ENCODE measurements at places on chromosomes 7 and 10.

GRCh38 chr7:35465791-35466336 is 212.0 kb upstream of the TBX20 start:
- DNase-seq, result no peak

GRCh38 chr10:79073784-79074432 is 5.1 kb downstream of the ZMIZ1 start:
- no peak for DNase-seq

DNA sequence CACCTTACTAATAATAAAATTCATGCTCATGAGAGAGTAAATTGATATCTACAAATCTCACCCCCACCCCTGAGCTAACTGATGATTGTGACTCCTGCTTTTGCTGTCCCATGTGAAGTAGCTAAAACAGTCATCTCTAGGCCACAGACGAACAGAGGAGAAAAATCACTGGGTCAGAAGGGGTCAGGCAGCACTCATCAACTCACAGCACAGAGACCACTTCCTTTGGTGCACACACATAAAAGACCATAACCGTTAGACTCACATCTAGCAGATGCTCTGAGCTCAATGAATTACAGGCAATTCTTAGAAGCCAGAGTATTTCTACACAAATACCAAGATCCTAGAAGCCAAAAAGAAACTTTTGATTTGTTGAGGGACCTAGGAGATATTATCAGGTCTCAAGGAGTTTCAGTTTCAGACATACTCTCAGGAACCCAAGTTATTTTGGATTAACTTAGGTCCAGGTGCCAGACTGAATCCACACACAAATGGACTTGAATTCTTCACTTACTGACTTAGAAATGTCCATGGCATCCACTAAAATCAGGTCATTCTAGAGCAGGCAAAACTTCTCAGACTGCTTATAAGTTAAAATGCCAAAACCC is 65.0 kb upstream of the TES start:
- no peak for DNase-seq

DNA sequence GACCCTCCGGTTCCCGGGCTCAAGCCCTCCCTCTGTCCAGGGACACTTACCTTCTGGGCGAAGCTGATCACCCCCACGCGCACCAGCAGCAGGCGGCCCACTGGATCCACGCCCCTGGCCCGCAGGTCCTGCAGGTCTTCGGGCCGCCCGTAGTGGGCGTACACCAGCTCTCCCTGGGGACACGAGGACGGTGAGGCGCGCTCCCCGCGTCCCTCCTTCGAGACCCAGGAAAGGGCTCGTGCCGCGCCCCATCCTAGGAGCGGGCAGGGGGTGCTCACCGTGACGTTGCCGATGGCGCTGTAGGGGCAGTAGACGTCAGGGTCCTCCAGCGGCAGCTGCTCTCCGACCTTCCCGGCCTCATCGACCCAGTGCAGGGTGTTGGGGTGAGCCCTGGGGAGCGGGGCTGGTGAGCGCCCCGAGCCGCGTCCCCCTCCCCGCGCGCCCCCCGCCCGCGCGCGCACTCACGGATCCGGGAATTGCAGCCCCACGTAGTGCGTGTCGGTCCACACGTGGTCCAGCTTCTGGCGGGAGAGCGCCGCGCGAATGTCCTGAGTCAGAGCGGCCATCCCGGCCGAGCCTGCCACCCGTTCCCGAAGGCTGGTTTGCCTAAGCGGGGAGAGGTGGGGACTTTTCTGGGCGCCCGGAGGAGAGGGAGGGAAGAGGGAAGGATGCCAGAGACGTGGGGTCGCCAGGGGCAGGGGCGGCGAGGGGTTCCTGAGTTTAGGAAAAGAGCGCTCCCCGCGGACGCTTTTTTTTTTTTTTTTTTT is 8.2 kb downstream of the TFR2 start:
- DNase-seq, result no peak

- DNase-seq, result no peak
Observed at GRCh38 chr7:138834583-138834982, 36.6 kb upstream of the ATP6V0A4 start.

DNA sequence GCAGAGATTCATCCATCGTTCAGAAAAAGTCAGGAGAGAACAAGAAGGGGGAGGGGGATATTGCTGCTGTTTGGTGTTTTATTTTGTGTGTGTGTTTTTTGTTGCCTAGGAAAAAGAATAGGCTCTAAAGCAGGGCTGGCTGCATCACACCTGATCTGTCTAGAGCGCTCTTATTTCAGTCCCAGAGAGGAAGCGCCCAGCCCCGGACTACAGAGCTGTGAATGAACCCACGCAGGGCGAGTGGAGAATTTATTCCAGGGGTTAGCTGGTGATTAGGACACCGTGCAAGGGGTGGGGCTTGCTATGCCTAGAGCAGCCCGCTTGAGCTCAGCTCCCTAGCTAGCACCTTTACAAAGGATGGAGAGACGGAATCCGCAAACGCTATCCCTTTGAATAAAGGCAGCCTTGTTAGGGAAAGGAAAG is 621 bp upstream of the FAM13C start:
- no peak for DNase-seq

DNA sequence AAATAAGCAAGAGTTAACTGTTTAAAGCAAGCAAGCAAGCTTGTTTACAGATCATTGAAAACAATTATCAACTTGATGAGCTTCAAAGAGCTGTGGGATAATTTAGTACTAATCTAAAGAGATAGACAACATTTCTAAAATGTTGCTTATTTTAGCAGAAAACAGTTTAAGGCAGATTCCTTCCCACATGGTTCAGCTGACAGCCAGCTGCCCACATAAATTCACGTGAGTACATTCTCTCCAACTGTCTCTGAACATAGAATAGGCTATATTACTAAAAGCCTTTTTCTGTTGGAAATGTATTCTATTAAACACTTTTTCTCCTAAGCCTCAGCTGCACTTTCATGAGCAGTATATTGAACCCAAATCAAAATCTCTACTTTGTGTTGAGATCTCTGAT is 174.1 kb downstream of the LRRN3 start:
- DNase-seq, result no peak

DNA sequence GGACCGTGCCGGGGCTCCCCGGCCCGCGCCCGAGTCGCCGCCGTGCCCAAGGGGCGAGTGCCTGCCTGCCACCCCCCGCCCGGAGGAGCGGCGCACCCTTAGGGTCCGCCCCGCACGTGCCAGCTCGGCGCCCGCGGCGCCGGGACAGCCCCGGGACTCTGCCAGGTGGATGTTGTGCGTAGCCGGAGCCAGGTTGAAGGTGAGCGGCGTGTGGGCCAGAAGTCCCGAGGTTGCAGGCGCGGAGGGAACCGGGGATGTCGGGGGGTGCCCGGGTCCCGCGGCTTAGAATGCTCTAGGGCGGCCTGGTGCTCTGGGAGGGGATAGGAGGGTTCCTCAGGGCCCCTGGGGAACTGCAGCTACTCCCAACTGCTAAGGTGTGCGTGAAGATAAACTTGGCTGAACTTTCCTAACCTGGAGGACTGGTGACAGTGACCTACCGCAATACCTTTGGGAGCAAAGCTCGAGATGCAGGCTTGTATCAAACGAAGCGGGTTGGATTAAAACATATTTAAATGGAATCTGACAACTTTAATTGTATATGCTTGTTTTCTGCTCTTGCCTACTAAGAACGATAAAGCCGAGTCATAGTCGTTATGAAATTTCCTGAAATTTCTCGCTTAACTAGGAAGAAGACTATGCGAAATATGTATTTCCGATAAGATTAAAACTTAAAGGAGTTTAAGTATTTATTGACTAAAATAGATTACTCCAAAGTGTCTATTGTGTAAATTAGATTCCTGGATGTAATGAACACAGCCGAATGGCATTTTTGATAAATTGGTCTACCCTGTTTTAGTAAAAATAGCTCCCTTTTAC is at the start of gene CUX1:
TSS of gene CUX1 (plus strand) at position 156 of the 816 bp plus-strand sequence. CDS start at position 170, 14 bp downstream.
- DNase-seq, result no peak

DNA sequence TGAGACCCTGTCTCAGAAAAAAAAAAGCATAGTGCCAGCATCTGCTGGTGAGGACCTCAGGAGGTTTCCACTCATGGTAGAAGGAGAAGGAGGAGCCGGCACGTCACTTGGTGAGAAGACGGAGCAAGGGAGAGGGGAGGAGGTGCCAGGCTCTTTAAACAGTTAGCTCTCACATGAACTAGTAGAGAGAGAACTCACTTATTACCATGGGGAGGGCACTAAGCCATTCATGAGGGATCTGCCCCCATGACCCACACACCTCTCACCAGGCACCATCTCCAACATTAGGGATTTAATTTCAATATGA is 62.9 kb upstream of the VKORC1L1 start:
- DNase-seq, result no peak

DNA sequence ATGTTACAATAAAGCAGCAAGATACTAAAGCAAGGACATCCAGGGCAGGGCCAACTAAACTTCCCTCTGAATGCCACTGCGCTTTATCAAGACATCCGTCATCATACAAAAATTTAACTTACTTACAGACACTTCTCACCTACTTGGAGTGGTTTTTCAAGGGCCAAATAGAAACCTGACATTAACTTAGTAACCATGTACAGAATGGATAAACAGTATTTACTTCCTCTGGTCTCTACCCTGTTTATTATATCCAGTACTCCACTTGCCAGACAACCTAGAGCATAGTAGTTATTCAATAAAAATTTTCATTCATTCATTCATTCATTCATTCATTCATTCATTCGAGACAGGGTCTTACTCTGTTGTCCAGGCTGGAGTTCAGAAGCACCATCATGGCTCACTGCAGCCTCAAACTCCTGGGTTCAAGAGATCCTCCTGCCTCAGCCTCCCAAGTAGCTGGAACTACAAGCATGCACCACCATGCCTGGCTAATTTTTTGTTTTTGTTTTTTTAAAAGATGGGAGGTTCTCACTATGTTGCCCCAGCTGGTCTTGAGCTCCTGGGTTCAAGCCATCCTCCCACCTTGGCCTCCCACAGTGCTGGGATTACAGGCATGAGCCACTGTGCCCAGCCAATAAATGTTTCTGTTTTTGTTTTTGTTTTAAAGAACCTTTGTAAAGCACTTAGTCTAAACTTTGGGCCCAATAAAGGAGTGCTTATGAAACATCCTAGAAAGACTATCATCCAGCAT is 19.0 kb downstream of the SMURF1 start:
- DNase-seq, result no peak

- DNase-seq, result no peak
Observed at GRCh38 chr10:126081841-126082466, 185.6 kb downstream of the FANK1 start.

- no peak for DNase-seq
Observed at GRCh38 chr10:79319115-79319771, 28.0 kb upstream of the PPIF start.

GRCh38 chr7:101399759-101400158 is 37.1 kb downstream of the COL26A1 start:
- peak; percentile 16 for DNase-seq

DNA sequence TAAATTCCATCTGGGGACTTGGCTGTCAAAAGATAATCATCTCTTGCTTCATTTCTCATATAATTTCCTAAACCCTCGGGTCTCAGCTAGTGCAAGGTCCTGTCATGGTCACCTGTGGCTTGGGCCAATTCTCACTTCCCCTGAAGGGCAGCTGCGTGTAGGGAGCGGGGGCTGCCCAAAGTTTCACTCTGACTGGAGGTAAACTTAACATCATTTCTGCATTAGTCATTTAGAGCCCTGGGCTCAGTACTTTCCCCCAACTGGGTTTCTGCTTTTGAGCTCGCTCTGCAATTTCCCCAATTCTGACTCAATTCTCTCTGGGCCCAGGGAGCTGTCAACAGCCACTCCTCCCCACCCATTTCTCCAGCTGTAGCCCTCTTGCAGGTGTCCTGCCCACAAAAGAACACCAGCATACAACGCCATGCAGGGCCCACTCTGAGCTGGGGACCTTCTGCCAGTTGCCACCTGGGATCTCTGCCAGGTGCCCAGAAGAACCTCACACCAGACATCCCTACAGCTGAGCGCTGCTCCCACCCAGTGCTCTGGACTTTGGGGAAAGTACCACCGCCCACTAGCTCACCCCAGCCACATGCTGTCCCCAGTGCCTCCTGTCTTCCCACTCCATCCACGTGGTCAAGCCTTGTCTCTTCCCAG is 37.9 kb downstream of the VOPP1 start:
- DNase-seq, result no peak

- DNase-seq, result peak; percentile 7
Observed at GRCh38 chr10:6348096-6348874, 145.6 kb downstream of the PFKFB3 start.

DNA sequence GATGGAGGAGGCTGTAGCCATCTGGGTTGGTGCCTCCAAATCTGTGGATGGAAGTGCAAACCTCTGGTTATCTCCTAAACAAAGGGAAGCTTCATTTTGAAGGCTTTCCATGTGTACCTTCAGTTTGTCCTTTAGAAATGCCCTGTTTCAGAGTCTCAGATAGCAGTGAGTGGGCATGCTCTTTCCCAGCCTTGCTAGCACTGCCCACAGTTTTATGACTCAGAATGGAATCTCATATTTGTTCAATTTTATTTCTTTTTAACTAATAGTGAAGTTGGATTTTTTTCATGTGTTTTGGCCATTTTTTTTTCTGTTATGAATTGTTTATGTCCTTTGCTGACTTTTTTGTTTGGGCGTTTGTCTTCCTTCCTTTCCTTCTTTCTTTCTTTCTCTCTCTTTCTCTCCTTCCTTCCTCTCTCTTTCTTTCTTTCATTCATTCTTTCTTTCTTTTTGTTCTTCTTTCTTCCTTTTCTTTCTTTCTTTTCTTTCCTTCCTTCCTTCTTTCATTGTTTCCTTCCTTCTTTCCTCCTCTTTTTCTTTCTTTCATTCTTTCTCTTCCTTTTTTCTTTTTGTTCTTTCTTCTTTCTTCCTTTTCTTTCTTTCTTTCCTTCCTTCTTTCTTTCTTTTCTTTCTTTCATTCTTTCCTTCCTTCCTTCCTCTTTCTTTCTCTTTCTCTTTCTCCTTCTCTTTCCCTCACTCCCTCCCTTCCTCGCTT is 25.6 kb downstream of the PRF1 start:
- no peak for DNase-seq

DNA sequence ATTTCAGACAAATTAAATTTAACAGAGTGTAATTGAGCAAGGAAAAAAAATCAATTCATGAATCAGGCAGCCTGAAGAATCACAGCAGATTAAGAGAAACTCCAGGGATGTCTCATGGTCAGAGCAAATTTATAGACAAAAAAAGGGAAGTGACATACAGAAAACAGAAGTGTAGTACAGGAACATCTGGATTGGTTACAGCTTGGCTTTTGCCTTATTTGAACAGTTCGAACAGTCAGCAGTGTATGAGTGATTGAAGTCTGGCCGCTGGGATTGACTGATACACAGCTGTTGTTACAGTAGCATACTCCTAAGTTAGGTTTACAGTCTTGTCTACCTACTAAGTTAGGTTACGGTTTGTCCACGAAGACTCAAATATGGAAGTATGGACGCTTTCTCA is 255.3 kb downstream of the HPSE2 start:
- DNase-seq, result no peak

GRCh38 chr7:92415225-92415624 is 32.1 kb upstream of the GATAD1 start:
- no peak for DNase-seq

GRCh38 chr7:120168066-120168465 is 104.9 kb upstream of the KCND2 start:
- no peak for DNase-seq

DNA sequence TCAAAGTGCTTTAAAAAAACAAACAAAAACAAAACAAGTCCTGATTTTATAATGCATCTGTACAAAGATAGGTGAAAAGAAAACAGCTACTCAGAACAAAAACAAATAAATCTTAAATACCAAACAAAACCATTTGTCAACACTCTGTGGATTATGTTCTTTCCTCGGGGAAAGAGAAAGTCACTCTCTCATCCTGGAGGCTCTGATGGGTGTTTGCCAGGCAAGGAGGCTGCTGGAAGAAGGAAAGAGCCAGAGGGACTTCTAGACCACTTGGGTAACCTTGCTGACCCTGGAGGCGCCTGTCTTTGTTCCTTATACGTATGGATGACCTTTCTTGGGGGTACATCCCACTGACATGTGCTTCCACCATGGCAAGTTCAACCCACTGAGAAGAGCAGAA is 92.8 kb downstream of the ZRANB1 start:
- DNase-seq, result no peak

- no peak for DNase-seq
Observed at GRCh38 chr7:83696101-83696500, 47.2 kb upstream of the SEMA3E start.

Measured in AG09309 (cell line).